Prostate gland (tissue), 2 donors: ENCODE measurements at places on chromosomes 2 and 18. TPM values are rescaled to one million over a fixed set of nuclear protein-coding genes. Genes with fewer than 3 reads are reported as not detected.

ECEL1 gene
- 0.82 TPM for total RNA-seq

TMEM200C gene
- 0.50 TPM for total RNA-seq

STARD6 gene
- total RNA-seq: not detected

ZNF407 gene
- 22.2 TPM for total RNA-seq

COL4A3 gene
- total RNA-seq: 7.0 TPM

CPS1 gene
- total RNA-seq: 15.8 TPM

SH3RF3 gene
- total RNA-seq: 17.0 TPM

SERPINB7 gene
- total RNA-seq: not detected

RNF152 gene
- 38.9 TPM for total RNA-seq

MBP gene
- 43.5 TPM for total RNA-seq

ZSWIM2 gene
- total RNA-seq: 2.3 TPM
